Fibroblast of villous mesenchyme (primary cell): ENCODE measurements at places on chromosomes 7 and 10. TPM values are rescaled to one million over a fixed set of nuclear protein-coding genes. Genes with fewer than 3 reads are reported as not detected.
A peak's percentile ranks its signal among the peaks of the same experiment; 100 is the strongest.

TBC1D12 gene
- total RNA-seq = 13.2 and 15.1 TPM in 2 replicates

ANKRD1 gene
- 13.5 and 16.4 TPM in 2 replicates for total RNA-seq

CDH23 gene
- under 0.01 TPM in 2 replicates for total RNA-seq

DNAH11 gene
- under 0.01 TPM in 2 replicates for total RNA-seq

ECHDC3 gene
- total RNA-seq = 1.3 and 12.6 TPM in 2 replicates

DRGX gene
- not detected in 2 replicates for total RNA-seq

GNGT1 gene
- not detected in 2 replicates for total RNA-seq

MPP7 gene
- 0.32 and 0.43 TPM in 2 replicates for total RNA-seq

DNA sequence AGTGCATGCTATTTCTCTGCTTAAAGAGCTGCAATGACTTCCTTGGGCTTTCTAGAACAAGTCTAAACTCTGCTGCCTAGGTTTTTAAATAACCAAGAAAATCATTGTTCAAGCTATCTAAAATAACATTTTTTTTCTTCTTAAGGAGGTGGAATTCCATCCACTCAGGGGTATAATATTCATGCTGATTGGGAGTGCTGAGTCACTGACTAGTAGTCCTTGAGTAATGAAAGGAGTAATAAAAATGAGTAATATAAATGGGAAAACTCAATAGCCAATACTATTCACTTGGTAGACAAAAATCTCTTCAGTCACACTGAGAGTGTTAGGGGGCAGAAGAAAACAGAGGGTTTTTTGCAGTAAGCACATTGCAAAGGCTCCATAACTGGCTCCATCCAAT lies 72.0 kb downstream of the GFRA1 start:
- DNase-seq = no peak

DNA sequence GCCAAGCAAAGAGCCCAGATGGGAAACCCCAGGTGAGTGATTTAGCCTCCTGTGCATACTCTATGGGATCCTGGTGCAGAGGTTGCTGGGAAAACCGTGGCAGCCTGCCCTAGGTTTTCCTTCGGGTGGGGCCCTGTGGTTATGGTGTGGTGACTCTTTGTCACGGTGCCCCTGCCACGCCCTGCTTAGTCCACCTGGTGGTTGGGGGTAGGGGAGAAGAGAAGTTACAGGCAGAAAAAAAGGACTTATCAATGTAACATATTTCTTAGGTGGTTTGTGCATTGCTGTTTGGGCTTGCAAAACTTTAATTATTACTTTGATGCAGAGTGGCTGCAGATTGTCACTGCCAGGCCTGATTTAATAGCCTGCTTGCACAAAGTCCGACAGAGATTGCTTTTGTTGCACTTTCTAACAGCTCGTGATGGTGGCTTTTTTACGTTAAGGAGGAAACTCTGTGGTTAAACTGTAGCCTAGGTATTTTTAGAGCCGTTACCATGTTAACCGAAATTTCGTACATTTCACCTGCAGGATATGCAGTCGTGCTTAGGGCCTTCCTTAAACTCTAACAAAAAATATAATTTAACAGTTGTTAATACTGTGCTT lies 197.4 kb downstream of the RNLS start:
- DNase-seq = peak; percentile 32

GRCh38 chr7:8511855-8512254 lies 78.4 kb downstream of the NXPH1 start:
- no peak for DNase-seq

DNA sequence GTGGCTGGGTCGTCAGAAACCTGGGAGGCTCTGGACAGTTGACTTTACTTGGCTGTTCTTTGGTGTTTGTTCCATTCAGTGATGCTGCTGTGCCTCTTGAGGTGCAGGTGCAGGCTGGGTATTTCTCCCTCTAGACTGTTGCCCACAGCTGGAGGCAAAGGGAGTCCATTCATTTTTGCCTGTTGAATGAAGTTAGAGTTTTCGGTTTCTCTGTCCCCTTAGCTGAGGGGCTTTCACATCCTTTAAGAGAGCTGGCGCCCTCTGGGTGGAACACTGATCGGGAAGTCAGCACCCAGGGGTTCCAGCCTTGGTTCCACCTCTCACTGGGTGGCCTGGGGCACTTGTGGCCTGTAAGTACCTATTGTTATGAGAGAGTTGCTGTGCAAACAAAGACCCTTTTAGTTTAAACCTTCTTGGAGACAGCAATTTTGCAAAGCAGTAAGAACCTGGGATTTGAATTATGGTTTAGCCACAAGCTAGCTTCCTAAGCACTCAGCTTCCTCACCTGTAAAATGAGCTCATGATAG lies 67.2 kb downstream of the GRK5 start:
- DNase-seq = no peak

DNA sequence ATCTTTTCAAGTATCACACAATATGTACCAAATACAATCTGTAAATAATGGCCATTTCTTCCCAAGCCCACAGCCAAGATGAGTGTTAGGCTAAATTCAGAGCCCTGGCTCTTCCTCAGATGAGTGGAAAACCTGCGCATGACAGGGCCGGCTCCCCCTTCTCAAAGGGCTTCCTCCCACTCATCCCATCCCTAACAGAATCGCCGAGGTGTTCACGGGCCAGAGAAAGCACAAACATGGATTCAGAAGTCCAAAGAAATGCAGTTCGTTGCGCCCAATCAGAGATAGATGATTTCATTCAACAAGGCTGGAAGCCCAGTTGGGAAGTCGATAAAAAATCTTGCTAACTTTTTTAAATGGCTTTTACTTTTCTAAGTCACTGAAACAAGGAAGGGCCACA lies 121.8 kb downstream of the UBE2H start:
- DNase-seq = no peak

DNA sequence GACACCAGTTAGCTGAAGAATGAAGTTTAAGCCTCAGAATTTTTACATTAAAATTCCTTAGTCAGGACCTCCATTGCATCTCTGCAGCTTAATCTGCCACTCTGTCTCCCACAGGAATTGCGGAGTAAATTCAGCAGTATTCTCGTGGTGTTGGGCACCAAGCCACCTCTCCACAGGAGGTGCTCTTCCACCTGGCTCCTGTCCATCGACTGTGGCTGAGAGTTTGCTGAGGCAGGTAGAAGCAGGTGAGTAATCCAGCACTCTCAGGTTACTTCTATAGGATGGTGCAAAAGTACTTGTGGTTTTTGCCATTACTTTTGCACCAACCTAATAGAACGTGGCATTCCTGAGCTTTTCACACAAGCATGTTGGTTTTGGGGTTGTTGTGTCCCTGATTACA lies 134.1 kb downstream of the GFRA1 start:
- DNase-seq = no peak

- DNase-seq = no peak
Measured at GRCh38 chr7:157979636-157980340, 607.8 kb downstream of the PTPRN2 start.

- no peak for DNase-seq
Measured at GRCh38 chr10:48567346-48567745, 37.5 kb downstream of the ARHGAP22 start.

- no peak for DNase-seq
Measured at GRCh38 chr10:87764072-87764934, 53.7 kb downstream of the ATAD1 start.

DNA sequence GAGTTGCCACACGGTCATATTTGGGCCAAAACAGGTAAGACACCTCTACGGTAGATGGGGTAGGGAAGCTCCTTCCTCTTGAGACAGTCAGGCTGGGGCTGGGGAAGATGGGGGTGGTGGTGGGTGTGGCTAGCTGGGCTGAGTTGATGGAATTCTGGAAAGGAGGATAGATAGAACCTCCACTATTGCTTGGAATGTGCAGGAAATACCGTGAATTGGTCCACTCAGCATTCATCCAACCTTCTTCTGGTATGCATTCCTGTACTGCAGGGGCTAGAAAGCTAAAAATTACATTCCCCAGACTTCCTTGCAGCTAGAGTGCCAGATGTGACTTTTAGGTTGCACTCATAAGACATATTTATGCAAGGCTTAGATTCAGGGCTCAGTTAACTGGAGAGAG lies 24.8 kb downstream of the TLX1 start:
- DNase-seq = no peak

DNA sequence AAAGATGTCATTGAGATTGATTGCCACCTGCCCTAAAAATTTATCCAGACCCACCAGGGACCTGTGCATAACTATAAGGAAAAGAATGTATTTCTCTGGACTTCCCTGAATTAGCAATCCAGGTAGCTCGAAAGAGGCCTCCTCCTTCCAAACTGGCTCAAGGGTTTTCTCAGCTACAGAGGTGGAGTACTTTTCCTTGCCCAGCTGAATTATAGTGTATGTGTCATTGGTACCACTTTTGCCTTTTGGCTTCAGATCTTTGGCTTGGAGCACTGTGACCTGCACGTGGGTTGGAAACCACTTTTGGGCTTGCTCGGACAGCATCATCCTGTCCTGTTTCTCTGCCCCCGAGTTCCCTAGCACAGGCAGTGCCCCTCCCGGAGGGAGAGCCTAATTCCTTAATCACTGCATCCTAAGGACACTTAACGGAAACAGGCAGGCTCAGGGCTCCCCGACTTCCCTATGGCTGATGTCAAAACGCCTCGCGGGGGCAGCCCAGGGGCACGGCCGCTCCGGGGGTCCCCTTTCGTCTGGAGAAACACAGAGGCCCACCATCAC lies 825 bp downstream of the RAB11FIP2 start:
- peak; percentile 44 for DNase-seq

DNA sequence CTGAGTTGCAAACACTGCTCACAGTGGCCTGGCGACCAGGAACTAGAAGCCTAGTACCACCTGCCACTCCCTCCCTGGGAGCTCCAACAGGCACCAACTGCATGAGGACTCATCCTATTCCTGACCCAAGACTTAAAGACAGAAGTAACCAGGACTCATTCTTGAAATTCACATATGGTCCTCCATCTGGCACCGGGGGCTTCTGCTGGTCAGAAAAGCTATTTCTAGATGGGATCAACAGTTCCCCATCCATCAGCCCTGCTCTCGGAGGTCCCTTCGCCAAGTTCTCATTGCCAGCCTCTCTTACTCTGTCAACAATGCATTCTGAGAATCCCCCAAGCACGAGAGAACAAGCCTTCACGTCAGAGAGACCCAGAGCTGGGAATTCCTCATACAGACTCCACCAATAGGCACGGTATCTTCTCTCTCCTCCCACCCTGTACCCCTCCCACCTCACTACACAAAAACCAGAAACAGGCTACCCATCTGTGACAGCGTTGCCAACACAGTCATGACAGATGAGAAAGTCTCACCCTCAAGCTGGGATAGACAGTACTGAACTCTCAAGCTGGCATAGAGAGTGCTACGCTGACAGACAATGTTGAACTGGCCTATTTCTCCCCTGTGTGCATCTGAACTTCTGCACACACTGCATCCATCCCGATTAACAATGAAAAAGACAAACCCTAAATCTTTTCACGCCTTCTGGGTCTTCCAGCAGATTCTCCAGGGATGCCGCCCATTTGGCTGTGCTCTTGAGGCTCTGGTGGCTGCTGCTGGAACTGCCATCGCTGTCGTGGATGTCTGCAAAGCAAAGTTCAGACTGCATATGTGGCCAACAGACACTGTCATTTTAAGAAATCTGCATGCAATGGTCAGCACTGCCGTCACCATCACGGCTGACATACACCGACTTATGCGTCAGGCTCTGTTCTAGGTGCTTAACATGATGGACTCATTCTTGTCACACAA lies 15.6 kb downstream of the RGS10 start:
- no peak for DNase-seq

DNA sequence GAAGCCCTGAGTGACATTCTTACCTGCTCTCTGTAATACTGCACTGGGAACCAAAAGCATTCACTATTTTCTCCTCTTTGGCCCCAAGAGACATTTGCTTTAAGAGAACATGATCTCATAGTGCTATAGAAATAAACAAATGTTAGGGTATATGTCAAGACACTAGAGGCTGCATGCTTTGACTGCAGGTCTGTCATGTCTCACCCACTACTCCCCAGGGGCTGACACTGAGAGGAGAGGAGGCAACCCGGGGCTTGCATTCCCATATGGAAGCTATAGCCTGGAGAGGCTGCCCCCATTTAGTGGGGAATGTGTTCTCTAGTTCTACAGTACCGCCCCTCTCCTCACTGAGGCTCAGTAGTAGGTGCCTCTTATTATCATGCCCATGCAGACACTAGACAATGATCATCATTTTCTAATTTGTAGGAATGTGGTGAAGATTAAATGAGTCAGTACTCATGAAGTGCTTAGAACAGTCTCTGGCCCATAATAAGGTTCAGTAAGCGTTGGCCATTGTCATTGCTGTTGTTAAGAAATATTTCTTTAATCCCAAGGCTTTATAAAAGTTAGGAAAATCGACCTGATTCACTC lies 4.9 kb upstream of the SLF2 start:
- DNase-seq = no peak

DNA sequence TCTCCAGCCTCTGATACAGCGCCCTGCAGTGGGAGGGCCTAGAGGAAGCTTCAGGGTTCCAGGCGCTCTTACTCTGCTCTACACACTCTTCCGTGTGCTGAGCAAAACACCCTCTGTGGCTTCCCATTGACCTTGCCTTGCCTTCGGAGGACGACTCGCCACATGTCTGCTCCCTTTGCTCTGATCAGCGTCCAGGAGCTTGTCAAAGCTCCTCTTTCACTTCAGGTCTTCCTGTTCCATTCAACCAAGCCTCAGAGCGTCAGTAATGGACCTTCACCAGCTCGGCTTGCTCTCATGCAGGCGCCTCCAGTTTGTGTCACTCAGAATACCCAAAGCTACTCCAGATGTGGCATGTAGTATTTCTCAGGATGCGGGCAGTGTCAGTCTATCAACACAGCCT lies 173.9 kb downstream of the ARID5B start:
- no peak for DNase-seq

DNA sequence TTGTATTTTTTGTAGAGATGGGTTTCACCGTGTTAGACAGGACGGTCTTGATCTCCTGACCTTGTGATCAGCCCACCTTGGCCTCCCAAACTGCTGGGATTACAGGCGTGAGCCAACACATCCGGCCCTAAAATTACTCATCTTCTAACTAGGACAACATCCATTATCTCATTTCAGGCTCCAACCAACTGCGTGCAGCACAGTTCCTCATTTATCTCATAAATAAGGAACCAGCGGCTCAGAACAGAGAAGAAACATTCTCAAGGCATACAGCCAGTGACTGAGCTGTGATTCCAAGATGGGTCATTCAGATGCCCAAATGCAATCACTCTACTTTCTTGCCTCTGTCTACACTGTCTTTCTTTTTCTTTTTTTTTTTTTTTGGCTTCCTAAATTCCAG lies 356.1 kb downstream of the ELMO1 start:
- no peak for DNase-seq

- DNase-seq = peak; percentile 62
Measured at GRCh38 chr10:69800109-69800508, 1.6 kb upstream of the COL13A1 start.

GRCh38 chr7:133709036-133709880 lies 417.9 kb upstream of the LRGUK start:
- no peak for DNase-seq
